Esophagus squamous epithelium (tissue), 5 donors: ENCODE measurements at places on chromosomes 5 and 9. TPM values are rescaled to one million over a fixed set of nuclear protein-coding genes. Genes with fewer than 3 reads are reported as not detected.

Gene IFNA2
- not detected for total RNA-seq

Gene CTXN3
- total RNA-seq = not detected

Gene SYK
- 45.5 TPM for total RNA-seq

Gene PSAT1
- total RNA-seq = 76.1 TPM

Gene C6
- total RNA-seq = 0.57 TPM

Gene FAM169A
- 4.6 TPM for total RNA-seq

Gene SQSTM1
- total RNA-seq = 105 TPM

Gene AMBP
- 0.19 TPM for total RNA-seq

Gene CHSY3
- not detected for total RNA-seq

Gene FOXD4L6
- total RNA-seq = 0.38 TPM

Gene ADAMTS2
- total RNA-seq = 10.3 TPM

Gene MYORG
- 8.8 TPM for total RNA-seq

Gene RETREG1
- total RNA-seq = 0.68 TPM

DNA sequence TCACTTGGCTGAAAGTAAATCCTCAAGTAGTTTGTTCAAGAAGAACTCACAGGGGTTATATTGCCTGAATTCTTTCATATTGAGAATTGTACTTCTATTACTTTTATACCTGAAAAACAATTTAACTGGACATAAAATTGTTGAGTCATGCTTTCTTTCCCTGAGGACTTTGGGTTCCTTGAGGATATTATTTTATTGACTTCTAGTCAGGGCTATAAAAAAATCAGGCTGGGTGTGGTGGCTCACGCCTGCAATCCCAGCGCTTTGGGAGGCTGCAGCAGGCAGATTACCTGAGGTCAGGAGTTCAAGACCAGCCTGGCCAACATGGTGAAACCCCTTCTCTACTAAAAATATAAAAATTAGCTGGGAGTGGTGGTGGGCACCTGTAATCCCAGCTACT is 17.9 kb upstream of the CDC42SE2 start:
- H3K27ac ChIP-seq = no peak overlapping the region
- H3K36me3 ChIP-seq = no peaks in the 10 kb centered on the region
- no peak for DNase-seq
- H3K27me3 ChIP-seq = no peaks in the 10 kb centered on the region
- no peak overlapping the region for H3K4me3 ChIP-seq
- no peaks in the 10 kb centered on the region for H3K4me1 ChIP-seq

DNA sequence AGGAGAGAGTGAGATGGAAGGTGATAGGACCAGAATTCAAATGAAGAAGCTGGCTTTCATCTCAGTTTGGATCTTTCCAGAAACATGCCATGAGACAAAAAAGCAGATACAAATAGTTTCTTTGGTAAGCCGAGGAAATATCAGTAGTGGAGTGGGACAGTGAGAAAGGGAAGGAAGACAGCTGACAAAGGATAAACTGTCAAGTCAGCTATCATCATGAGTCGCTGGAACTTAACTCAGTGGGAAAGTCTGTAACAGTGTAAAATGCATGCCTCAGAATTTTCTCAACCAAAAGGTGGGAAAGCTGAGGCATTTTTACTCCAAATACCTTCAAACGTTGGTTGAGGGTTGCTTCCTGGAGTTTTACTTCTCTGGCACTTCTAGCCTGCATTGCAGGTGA is 129.8 kb downstream of the PLPPR1 start:
- no peaks in the 10 kb centered on the region for H3K36me3 ChIP-seq
- H3K27ac ChIP-seq = no peak overlapping the region
- H3K4me1 ChIP-seq = no peaks in the 10 kb centered on the region
- no peak overlapping the region for H3K4me3 ChIP-seq
- DNase-seq = no peak

DNA sequence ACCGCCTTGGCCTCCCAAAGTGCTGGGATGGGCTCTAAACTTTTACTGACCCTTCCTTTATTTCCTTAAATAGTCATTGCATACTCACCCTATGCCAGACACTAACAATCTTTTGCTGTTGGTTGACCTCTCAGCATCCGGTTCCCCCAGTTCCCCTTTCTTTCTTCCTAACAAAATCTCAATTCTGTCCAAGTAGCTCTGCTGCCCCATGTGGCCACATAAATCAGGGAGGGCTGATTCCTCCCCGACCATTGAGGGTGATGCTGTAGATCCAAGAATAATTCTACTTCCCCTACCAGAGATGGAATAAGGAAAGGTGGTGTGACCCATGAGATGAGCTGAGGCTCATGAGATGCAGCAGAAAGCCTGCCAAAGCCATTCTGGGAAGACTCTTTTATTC is 315.3 kb upstream of the MSX2 start:
- H3K4me1 ChIP-seq = no peaks in the 10 kb centered on the region
- H3K36me3 ChIP-seq = no peaks in the 10 kb centered on the region
- no peak for DNase-seq
- H3K27me3 ChIP-seq = no peaks in the 10 kb centered on the region
- no peak overlapping the region for H3K4me3 ChIP-seq

DNA sequence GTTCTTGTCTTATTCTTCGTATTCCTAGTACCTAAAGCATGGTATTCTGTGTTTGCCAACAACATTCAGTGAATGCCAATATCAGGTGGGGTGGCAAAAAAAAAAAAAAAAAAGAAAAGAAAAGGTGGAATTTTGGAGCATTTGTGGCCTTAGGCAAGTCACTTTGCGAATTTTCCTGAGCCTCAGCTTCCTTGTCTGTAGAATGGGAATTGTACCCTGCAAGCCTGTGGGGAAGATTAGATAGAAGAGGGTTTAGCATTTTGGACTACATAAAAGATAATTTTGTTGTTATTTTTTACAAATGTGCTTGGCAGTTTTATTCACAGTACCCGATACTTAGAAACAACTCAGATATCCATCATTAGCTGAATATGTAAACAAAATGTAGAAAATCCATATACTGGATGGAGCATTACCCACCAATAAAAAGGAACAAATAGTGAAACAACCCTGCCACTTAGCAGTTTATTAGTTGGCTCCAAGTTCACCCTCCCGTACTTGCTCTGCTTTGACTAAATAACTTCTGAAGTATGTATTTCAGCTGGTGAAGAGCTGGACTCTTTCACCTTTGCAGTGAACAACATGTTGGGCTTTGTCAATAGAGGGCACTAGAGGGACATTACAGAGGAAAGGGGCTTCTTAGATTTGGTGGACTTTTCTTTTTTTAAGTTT is 13.6 kb downstream of the UBE2D2 start:
- no peaks in the 10 kb centered on the region for H3K27me3 ChIP-seq
- DNase-seq = no peak
- no peak overlapping the region for H3K27ac ChIP-seq
- no peak overlapping the region for H3K4me3 ChIP-seq

- DNase-seq = no peak
- H3K4me1 ChIP-seq = no peaks in the 10 kb centered on the region
- H3K27me3 ChIP-seq = no peaks in the 10 kb centered on the region
Observed at GRCh38 chr5:97042996-97043395, 99.4 kb downstream of the LIX1 start.

GRCh38 chr5:34511915-34512314 is 144.2 kb upstream of the RAI14 start:
- H3K4me3 ChIP-seq = no peak overlapping the region
- DNase-seq = no peak
- no peaks in the 10 kb centered on the region for H3K36me3 ChIP-seq
- no peaks in the 10 kb centered on the region for H3K27me3 ChIP-seq

- no peak overlapping the region for H3K4me3 ChIP-seq
- no peaks in the 10 kb centered on the region for H3K4me1 ChIP-seq
- no peak for DNase-seq
- H3K27me3 ChIP-seq = no peaks in the 10 kb centered on the region
- no peak overlapping the region for H3K27ac ChIP-seq
Observed at GRCh38 chr9:18834740-18835361, 198.2 kb downstream of the SAXO1 start.

DNA sequence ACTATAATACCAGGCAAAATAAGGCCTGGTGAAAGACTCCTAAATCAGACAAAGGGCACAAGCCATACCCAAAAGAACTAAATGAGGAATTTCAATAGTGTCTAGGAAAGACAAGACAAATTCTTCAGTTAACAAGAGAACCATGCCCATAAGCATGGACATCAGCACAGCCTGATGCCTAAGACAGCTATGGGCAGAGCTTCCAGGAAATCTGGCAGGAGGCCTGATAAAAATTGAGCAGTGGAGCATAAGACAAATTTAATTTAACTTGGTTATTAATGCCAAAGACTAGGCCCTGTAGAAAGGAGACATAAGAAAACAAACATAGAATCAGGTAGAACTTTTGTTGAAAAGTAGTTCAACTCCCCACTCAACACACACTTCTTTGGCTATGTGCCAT is 17.3 kb downstream of the KLHL3 start:
- DNase-seq = no peak
- H3K36me3 ChIP-seq = peaks cover 6% of the 10 kb centered on the region
- H3K27me3 ChIP-seq = no peaks in the 10 kb centered on the region
- H3K4me3 ChIP-seq = no peak overlapping the region
- H3K27ac ChIP-seq = no peak overlapping the region
- H3K4me1 ChIP-seq = peaks cover 22% of the 10 kb centered on the region

GRCh38 chr9:97362777-97363545 is 48.9 kb upstream of the TDRD7 start:
- H3K4me1 ChIP-seq = no peaks in the 10 kb centered on the region
- DNase-seq = no peak
- no peaks in the 10 kb centered on the region for H3K27me3 ChIP-seq
- peaks cover 56% of the 10 kb centered on the region for H3K36me3 ChIP-seq
- H3K27ac ChIP-seq = no peak overlapping the region
- H3K4me3 ChIP-seq = no peak overlapping the region

- H3K27me3 ChIP-seq = no peaks in the 10 kb centered on the region
- H3K4me1 ChIP-seq = no peaks in the 10 kb centered on the region
- no peak for DNase-seq
- H3K27ac ChIP-seq = no peak overlapping the region
- no peak overlapping the region for H3K4me3 ChIP-seq
Observed at GRCh38 chr9:27675354-27675753, 102.1 kb upstream of the C9orf72 start.

- no peak overlapping the region for H3K4me3 ChIP-seq
- no peaks in the 10 kb centered on the region for H3K27me3 ChIP-seq
- DNase-seq = no peak
- H3K36me3 ChIP-seq = peaks cover 55% of the 10 kb centered on the region
- no peak overlapping the region for H3K27ac ChIP-seq
- H3K4me1 ChIP-seq = no peaks in the 10 kb centered on the region
Observed at GRCh38 chr9:33903157-33903780, 86.3 kb downstream of the UBE2R2 start.

- no peak overlapping the region for H3K4me3 ChIP-seq
- no peaks in the 10 kb centered on the region for H3K36me3 ChIP-seq
- no peaks in the 10 kb centered on the region for H3K4me1 ChIP-seq
- no peak for DNase-seq
- H3K27me3 ChIP-seq = no peaks in the 10 kb centered on the region
- no peak overlapping the region for H3K27ac ChIP-seq
Observed at GRCh38 chr5:15959370-15960164, 220.0 kb downstream of the MARCHF11 start.

GRCh38 chr9:96117398-96118080 is 184.4 kb downstream of the HSD17B3 start:
- H3K27ac ChIP-seq = no peak overlapping the region
- DNase-seq = no peak
- H3K4me3 ChIP-seq = no peak overlapping the region
- H3K36me3 ChIP-seq = no peaks in the 10 kb centered on the region

DNA sequence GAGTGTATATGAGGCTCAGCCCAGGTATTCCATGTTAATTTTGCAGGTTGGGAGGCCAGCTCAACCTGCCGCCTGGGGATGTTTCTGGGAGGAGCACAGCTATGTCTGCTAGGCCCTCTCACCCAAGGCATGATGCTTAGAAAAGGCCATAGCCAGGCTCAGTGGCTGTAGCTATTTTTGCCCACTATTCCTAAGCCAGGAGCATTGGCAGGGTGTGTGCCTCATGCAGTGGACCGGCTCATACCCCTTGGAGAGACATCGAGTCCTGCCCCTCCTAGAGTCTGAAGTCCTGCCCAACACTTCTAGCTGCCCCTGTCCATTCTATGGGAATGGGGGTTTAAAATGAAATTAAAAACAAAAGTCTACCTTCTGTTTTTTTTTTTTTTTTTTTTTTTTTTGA is 22.3 kb downstream of the ADCY2 start:
- H3K27me3 ChIP-seq = no peaks in the 10 kb centered on the region
- DNase-seq = no peak
- H3K4me3 ChIP-seq = no peak overlapping the region

DNA sequence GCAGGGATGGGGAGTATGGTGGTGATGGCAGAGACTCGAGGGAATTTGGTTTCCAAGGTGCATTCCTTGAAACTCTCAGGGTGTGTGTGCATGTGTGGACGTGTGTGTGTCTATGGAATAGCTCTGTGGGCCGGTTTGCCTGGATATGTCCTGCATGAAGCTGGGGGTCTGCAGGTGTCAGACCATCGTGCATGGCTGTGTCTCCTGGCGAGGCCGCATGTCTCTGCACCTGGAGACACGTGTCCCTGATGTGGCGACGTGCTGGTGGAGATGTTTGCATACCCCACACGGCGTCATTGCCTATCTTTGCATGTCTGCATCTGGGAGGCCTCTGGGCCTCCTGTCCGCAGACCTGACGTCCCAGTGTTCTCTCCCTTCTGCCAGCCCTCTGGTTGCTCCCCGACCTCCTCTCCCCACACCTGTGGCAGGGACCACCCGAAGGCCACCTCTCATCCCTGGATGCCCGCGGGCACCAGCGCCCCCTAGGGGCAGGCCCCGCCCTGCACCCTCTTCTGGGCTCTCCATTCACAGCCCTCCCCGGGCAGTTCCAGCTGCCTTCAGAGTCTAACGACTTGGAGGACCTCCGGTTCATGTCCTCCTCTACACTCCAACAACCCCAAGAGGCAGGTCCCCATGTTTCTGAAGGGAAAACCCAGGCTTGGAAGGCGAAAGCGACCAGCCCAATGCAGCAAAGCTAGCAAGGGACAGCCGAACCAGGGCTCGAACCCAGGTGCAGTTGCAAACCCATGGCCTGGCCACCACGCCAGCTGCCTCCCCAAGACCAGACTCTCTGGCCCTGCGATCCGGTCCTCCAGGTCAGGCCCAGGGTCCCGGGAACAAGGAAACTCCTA is 88.6 kb downstream of the LMX1B start:
- H3K36me3 ChIP-seq = no peaks in the 10 kb centered on the region
- no peak overlapping the region for H3K4me3 ChIP-seq
- H3K27ac ChIP-seq = no peak overlapping the region
- peaks cover 84% of the 10 kb centered on the region for H3K27me3 ChIP-seq
- no peak for DNase-seq

GRCh38 chr9:28839778-28840430 is 1266.6 kb upstream of the C9orf72 start:
- no peak overlapping the region for H3K4me3 ChIP-seq
- DNase-seq = no peak
- H3K4me1 ChIP-seq = no peaks in the 10 kb centered on the region
- no peak overlapping the region for H3K27ac ChIP-seq
- H3K27me3 ChIP-seq = no peaks in the 10 kb centered on the region
- H3K36me3 ChIP-seq = no peaks in the 10 kb centered on the region

DNA sequence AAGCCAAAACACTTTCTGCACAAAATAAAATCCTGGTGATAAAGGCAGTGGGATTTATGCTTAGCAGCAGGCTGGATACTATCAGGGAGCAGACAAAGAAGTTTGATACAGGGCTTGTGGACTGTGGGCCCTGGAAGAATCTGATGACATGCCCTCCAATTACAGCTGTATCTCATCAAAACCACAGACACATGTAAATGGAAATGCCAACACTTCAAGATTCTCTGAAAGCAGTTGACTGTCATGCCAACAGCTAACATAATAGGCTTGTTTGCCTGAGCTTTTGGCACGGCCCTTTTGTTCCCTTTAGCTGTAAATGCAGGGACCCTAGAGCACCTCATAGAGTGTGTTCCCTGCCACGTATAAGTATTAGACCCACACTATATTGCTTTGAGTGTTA is 114.4 kb downstream of the STK32A start:
- H3K36me3 ChIP-seq = no peaks in the 10 kb centered on the region
- H3K4me3 ChIP-seq = no peak overlapping the region
- H3K27me3 ChIP-seq = no peaks in the 10 kb centered on the region
- no peak for DNase-seq
- no peak overlapping the region for H3K27ac ChIP-seq
